NCI-H2081 treated with DMSO at 0.1 percent for 48 hours (cell line): ENCODE measurements at places on chromosomes 12 and 14.

- no peak for DNase-seq
Measured at GRCh38 chr12:24307716-24308335, 358.4 kb upstream of the SOX5 start.

GRCh38 chr12:126483145-126484068 lies 1418.2 kb downstream of the AACS start:
- peak; percentile 55 for DNase-seq

GRCh38 chr14:23550812-23551265 lies 726 bp downstream of the ZFHX2 start:
- no peak for DNase-seq

- no peak for DNase-seq
Measured at GRCh38 chr12:45294906-45295305, 79.0 kb downstream of the ANO6 start.

DNA sequence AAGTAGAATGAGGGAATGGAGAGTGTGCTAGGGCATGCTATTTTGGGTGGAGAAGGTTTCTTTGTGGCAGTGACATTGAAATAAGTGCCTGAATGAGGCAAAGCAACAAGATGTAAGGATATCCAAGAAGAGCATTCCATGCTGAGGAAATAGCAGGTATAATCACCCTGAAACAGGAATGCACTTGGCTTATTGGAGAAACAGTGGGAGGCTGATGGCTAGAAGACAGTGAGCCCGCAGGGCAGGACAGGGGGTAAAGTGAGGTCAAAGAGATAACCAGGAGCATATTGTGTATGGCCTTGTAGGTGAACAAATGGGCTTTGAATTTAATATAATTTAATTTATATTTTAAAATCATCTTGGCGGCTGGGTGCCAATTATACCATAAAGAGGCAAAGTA lies 877.0 kb downstream of the DIO2 start:
- no peak for DNase-seq

GRCh38 chr12:1809591-1810190 lies 10.7 kb upstream of the LRTM2 start:
- DNase-seq: no peak

GRCh38 chr12:127293507-127294310 lies 973.3 kb upstream of the TMEM132C start:
- DNase-seq: no peak

DNA sequence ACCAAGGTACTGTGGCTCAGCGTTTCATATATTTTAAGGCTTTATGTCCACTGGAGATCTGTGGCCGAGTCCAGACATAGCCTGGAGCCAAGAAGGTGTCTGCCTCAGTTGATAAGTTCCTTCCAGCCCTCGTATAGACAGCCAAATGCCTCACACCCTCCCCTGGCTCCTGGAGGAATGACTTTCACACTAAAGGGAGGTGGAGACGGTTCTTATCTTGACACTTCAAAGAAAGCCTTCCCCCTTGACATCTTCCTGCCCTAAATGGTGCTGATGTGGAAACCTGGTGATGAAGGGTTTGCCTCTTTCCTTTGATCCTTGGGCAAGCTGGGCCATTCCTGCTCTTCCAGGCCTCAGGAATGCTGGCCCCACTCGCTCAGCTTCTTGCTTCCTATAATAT lies 474.8 kb upstream of the TBX3 start:
- no peak for DNase-seq

DNA sequence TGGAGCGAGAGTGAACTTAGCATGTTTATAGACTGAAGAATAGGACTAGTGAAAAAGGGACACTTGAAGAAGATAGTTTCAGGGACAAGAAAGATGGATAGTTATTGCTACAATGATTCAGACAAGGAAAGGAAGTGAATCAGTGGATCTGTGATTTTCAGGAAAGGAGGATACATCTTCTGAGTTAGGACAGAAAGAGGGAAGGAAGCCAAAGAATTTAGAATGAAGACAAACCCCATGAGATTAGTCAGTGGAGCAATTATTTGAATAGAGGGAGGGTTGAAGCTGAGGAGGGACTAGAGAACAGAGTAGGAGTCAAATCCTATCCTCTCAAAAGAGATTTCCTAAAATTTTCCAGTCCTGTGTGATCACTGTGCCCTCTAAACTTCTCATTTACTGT lies 282.7 kb downstream of the AKAP6 start:
- no peak for DNase-seq

DNA sequence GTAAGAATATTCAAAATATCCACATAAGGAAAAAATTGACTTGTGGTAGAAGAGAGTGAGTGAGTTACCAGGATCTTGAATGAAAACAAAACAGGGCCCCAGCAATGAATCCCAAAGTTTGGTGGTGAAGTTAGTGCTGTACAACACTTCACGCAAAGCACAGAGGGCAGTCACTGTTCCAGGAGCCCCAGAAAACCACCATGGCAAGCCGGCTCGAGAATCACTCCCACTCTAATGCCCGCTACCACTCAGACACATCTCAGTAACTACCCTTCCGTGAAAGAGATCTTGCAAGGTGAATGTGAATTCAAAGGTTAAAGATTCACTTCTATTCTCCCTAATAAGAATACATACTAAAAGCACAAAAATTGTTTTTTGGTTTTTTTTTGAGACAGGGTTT lies 30.1 kb downstream of the CLIP1 start:
- DNase-seq: no peak

GRCh38 chr12:131131808-131132117 lies 178.1 kb downstream of the ADGRD1 start:
- no peak for DNase-seq

GRCh38 chr12:52686756-52687487 lies 6.7 kb upstream of the KRT1 start:
- DNase-seq: no peak

DNA sequence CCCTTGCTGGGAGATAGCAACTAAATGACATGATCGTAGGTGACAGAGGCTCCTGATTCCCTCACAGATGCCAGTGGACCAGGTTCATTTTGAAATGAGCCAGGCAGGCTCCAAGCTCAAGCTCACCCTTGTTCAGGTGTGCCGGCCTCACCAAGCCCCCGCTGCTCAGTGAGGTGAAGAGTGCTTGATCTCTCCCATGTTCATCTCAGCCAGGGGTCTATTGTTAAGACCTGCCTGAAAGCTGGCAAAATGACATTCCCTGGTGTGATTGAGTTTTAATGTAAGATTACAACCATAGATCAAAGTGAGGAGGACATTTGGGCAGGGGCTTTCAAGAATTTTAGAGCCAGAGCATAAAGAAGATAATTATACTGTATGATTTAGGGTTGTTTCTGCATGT lies 497.9 kb downstream of the EGLN3 start:
- no peak for DNase-seq

DNA sequence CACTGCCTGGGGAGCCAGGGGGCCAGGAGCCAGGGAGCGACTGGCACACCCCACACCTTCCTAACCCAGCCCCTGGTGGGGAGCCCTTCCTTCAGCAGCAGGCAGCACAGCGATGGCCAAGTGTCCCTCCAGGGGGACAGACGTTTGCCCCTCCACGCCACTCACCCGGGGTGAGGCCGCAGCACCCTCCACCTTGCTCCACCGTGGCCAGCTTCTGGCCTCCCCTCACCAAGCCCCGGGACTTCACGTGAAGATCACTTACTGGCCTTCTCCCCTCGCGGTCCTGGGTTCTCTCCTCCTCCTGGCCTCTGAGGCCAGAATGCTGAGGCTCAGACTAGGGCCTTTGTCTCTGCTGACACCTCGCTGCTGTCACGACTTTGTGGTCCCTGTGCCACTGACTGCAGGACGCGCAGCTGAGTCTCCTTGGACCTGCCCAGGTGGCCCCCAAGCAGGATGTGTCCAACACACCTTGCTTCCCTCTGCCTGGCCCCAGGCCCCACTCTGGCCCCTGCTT lies 3.5 kb upstream of the ASPG start:
- DNase-seq: no peak

- DNase-seq: no peak
Measured at GRCh38 chr14:105448706-105449111, 25.9 kb upstream of the CRIP2 start.

- no peak for DNase-seq
Measured at GRCh38 chr12:130452546-130452945, 114.9 kb downstream of the PIWIL1 start.

GRCh38 chr14:104594310-104595046 lies 10.1 kb downstream of the TMEM179 start:
- no peak for DNase-seq

GRCh38 chr12:48003226-48004052 lies 837 bp downstream of the COL2A1 start:
- DNase-seq: no peak

DNA sequence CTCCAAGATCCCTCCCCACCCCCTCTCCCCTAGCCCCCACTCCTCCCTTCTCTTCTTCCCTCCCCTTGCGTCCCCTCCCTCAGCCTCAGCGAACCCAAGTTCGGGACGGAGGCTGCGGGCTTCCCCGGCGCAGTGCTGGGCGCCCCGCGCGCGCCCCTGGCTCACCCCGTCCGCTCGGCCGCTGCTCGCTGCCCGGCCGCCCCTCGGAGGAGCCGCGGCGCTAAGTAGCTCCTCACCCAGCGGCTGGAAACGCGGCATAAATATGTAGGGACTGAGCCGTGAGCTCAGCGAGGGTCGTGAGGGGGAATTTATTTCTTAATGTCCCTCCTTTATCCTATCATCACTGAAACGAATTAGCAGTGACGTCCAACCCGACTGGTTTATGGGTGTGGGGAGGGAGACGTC lies at the start of gene NOS1:
Gene NOS1 (minus strand): TSS at position 280 of the 405 bp plus-strand sequence. CDS start 30,557 bp downstream, outside the sequence.
- no peak for DNase-seq

GRCh38 chr14:79333198-79333546 lies 878.1 kb downstream of the DIO2 start:
- DNase-seq: no peak

- DNase-seq: no peak
Measured at GRCh38 chr12:53862206-53862605, 76.4 kb upstream of the HOXC13 start.

GRCh38 chr14:93153121-93153520 lies 31.6 kb downstream of the MOAP1 start:
- DNase-seq: no peak

DNA sequence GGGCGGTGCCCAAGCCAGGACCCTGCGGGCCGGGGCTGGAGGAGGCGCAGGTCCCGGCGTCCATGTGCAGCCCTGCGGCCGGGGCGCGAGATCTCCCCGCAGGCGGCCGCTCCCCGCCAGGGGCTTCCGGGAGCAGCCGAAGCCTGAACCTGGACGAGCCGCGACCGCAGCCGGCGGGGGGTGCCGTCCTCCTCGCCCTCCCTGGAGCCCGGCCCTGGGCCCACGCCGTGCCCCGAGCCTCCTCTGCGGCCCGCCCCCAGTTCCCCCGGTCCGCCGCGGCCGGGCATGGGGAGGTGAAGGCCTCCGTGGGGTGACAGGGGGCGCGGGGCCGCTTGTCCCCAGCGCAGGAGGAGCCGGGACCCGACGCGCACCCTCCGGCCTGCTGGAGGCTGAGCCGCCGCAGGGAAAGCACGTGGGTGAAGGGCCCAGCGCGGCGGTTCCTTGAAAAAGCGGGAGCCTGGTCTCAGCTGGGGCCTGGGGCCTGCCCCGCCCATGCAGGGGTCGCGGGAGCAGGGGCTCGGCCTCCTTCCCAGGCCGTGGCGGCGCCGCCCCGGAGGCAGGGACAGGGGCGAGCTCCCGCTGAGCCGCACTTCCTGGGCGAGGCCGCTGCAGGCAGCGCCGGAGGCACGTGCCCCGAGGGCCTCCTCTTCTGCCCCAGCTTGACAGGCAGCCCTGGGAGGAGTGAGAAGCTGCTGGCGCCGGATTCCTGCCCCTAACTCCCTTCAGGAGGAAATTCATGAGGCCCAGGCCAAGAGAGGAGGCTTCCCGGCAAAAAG lies 55.6 kb upstream of the PPP2R5C start:
- no peak for DNase-seq

GRCh38 chr14:61802010-61802568 lies 39.9 kb downstream of the SNAPC1 start:
- no peak for DNase-seq

- no peak for DNase-seq
Measured at GRCh38 chr12:93430280-93430679, 11.5 kb downstream of the UBE2N start.

- no peak for DNase-seq
Measured at GRCh38 chr12:120211904-120212283, 11.0 kb upstream of the RPLP0 start.
